ENCODE measurements at places on chromosomes 5 and 9.

- no peak for DNase-seq
Measured at GRCh38 chr5:88395264-88395663, 126.6 kb upstream of the TMEM161B start.

DNA sequence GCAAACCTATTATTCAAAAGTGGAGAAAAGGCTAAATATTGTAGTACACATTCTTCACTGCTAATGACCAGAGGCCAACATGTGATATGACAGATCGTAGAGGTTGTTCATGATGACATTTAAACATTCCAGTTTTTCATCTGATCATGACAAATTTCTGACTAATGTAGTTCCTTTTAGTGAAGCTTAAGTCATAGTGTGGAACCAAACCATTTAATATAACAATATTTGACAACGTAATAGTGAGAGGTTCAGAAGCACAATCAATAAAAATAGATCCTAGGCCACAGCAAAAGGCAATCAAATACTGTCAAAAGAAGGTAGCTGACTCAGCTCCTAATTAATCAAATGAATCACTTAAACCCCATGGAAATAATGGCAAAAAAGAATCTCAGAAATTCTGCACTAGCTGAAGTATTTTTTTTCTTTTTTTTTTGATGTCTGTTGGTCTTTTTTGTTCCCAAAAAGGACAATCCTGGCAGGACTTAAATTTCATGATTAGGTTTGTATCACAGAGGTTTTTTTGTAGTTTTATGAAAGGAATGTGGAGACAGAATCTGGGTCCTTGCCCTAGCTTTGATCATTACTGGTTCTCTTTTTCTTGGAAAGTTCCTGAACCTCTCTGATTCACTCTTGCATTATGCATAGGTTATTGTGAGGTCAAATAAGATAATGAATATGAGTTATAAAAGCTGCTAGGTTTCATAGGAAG lies 795.0 kb downstream of the DTWD2 start:
- no peak for DNase-seq

DNA sequence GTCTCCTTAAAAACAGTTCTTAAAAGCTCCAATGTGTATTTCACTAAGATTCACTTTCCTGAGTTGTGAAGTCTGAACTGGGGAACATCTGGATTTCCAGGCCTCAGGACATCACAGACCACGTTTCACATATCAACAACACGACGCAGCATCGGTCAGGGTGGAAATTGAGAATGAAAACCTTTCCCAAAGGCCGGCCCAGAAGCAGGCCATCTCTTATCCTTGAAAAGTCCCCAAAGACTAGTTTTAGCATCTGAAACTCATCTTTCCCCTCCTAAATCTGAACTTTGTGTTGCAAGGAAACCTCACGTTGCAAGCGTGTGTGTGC lies 96.4 kb upstream of the COL5A1 start:
- DNase-seq: no peak

DNA sequence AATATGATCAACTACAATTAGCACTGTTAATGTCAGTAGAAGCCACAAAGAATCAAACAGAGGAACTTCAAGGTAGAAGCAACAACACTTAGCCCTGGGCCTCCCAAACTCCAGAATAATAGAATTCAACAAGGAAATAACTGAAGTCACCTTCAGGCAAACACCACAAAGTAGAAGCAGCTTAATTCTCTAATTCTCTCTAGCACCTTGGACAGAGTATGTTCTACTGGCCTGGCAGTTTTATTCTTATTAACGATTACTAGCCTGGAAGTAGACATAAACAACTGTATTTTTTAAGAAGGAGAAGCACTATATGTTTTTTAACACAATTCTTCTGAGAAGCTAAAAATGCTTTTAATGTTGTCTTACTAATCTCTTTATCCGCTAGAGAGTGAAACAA lies 911.9 kb downstream of the DTWD2 start:
- DNase-seq: no peak

GRCh38 chr9:111386386-111386785 lies 56.4 kb upstream of the OR2K2 start:
- no peak for DNase-seq

GRCh38 chr9:133375116-133375723 lies 640 bp downstream of the SURF4 start:
- DNase-seq: peak; percentile 53

GRCh38 chr5:118439831-118440230 lies 548.5 kb downstream of the DTWD2 start:
- DNase-seq: no peak
